ENCODE measurements at places on chromosomes 5 and 9.
A peak's percentile ranks its signal among the peaks of the same experiment; 100 is the strongest.

DNA sequence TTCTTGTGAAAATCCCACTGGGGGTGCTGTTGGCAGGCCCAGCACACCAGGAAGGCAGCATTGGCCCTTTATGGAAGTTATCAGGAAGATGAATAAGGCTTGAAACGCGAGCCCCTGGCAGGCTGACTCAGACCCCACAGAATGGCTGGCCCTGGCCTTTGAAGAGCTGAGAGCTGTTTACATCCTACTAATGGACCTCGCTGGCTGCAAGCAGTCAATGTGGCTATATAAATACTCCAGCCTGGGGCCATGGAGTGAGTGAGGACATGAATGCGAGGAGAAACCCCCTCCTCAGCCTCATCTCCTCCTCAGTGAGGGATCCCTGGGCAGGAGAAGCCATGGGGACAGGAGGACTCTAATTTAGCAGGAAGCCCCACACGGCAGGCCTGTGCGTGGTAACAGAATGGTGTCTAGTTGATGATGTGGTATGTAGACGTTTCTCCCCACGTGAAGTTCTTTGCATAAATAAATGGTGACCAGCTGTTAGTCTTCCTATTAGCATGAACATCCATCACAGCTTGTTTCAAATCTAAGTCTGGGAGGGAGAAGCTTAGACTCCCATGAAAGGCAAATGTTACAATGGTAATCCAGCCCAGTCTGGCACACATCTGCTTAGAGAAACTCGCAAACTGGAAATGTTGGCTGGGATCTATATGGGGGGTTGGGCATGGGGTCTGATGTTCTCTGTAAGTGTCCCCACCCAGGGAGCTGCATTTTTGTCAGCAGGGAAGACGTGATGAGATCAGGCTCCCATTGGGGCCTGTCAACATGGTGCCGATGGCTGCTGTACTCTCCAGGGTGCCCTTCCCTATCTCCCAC, 175.1 kb upstream of the PITX1 start:
- DNase-seq, result no peak

GRCh38 chr9:70495514-70495913, 81.1 kb upstream of the KLF9 start:
- no peak for DNase-seq

- no peak for DNase-seq
Observed at GRCh38 chr5:80153586-80154126, 102.2 kb downstream of the SERINC5 start.

GRCh38 chr5:81768935-81769452, 18.1 kb upstream of the SSBP2 start:
- DNase-seq, result no peak

GRCh38 chr9:10512144-10512543, 100.7 kb downstream of the PTPRD start:
- no peak for DNase-seq

DNA sequence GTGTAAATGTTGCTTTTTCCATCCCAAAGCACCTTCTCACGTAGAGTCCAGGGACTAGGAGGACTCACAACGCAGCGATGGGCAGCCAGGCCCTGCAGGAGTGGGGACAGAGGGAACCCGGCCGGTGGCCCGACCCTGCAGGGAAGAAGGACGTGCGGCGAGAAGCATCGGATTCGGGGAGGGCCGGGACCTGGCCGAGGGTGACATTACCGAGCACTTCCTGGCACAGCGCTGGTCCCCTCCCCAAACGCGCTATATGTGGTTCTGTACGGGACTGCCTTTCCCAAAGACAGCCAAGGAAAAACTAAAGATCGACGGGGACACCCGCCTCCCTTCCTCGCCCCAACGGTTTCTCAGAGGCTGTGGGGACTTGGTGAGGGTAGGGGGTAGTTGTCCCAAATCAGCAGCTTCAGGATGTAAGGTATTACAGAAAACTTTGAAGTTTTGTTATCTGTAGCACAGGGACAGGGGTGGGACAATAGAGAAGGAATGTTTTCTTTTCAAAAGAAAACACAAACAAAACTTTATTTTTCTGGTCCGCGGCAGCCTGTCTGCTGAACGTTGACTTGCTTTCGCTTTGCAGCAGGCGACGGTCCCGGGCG, 887 bp upstream of the MAP3K1 start:
- DNase-seq, result no peak

- DNase-seq, result no peak
Observed at GRCh38 chr5:149423049-149423793, 44.1 kb upstream of the IL17B start.

DNA sequence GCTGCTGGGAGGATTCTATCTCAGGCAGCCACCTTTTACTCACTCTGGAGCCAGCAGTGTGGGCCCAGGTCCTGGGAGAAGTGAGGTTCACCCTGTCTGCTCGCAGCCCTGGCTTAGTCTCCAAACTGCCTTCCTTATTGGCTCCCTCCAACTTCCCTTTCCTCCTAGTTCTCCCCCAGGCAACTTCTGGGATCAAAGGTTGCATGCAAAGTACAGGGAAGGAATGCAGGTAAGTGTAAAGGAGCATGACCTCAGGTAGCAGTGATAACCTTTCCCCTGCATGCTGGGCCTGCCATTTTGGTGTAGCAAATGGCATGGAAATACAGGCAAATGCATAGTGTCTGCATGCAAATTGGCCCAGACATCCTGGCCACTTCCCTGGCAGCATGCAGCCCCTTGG, 53.8 kb upstream of the ARAP3 start:
- DNase-seq, result no peak

- no peak for DNase-seq
Observed at GRCh38 chr5:40743771-40744170, 12.0 kb downstream of the TTC33 start.

DNA sequence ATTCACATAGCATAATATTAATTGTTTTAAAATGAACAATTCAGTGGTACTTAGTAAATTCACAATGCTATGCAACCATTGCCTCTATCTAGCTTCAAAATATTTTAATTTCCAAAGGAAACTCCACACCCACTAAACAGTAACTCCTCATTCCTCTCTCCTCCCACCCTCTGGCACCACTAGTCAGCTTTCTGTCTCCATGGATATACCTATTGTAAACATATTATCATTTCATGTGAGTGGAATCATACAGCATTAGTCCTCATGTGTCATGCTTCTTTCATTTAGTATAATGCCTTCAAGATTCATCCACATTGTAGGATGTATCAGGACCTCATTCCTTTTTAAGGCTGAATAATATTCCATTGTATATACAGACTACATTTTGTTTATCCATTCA, 48.6 kb downstream of the PHF2 start:
- no peak for DNase-seq

- DNase-seq, result no peak
Observed at GRCh38 chr5:51618234-51618633, 235.0 kb downstream of the ISL1 start.

GRCh38 chr5:114408847-114409246, 47.0 kb downstream of the KCNN2 start:
- no peak for DNase-seq

- no peak for DNase-seq
Observed at GRCh38 chr5:61678966-61679365, 346.9 kb downstream of the ZSWIM6 start.

DNA sequence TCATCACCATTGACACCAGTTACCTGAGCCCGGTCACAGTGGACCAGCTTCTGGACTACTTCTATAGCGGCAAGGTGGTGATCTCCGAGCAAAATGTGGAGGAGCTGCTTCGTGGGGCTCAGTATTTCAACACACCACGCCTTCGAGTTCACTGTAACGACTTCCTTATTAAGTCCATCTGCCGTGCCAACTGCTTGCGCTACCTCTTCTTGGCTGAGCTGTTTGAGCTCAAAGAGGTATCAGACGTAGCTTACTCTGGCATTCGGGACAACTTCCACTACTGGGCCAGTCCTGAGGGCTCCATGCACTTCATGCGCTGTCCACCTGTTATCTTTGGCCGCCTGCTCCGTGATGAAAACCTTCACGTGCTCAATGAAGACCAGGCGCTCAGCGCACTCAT, 520 bp downstream of the CCIN start:
- DNase-seq, result no peak

- DNase-seq, result no peak
Observed at GRCh38 chr5:150675069-150675468, 14.0 kb downstream of the MYOZ3 start.

- no peak for DNase-seq
Observed at GRCh38 chr5:2710910-2711309, 40.6 kb downstream of the IRX2 start.

DNA sequence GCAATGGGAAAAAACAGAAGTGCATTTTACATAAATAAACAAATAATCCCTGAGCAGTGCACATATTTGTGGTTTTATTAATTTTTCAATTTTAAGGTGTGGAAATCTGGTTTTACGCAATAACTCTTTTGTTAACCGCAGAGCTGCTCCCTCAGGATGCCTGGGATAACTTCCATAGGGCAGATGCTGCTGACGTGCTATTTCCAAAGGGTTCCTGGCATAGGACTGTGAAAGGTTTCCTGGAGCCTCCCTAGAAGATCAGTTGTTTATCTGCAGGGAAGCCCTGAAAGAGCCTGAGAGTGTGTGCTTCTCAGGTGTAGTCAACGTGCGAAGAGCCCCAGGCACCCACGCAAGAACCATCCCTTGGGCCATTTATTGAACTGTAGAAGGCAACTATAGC, 443.5 kb downstream of the PLK2 start:
- DNase-seq, result no peak

- no peak for DNase-seq
Observed at GRCh38 chr5:167587772-167588437, 703.5 kb upstream of the WWC1 start.

DNA sequence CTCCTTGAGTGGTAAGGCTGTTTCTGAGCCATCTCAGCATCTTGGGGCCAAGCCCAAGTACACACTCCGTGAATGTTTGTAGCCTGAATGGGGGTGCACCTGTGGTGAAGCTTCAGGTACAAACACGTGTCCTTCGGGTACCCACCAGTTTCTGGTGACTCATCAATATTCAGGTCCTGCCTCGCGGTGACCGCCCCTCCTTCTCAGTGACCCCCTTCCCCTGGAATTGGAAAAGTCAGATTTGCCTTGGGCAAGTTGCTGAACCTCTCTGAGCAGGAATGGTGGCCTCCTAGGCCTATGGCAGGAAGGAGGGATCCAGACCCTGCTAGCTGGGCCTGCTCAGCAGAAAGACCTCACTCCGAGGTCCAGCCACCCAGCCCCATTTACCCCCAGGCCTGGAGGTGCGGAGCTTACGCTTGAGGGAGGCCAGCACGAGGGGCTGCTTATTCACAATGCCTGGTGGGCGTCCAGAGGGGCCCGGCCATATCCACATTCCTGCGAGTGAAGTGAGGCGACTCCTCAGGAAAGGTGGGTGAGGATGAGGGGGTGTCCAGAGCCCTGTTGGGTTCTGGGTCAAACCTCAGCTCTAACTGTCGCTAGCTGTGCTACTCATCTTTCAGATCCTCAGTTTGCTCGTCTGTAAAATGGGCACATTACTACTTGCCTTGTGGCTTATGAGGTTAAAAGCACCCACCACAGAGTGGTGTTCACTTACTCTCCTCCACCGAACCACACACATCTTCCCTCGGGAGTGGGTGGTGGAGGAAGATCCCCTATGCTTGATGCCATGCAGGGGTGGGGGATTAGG, 7.0 kb downstream of the ADGRD2 start:
- no peak for DNase-seq

DNA sequence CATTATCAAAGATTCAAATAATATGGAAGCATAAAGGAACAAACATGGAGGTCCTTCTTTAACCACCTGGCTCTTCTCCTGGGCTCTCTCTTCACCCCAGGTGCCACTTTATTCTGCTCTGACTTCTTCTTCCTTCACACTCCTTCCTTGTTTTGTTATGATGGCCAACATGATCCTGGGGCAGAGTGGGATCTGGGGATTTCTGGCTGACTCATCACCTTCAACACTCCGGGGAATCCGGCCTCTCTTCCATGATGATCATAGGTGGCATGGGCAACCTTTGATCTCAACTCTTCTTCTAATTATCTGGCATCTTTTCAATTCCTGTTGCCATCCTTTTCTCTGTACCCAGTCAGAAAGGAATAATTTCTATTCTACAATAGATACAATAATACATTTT, 62.1 kb upstream of the TRPC7 start:
- DNase-seq, result no peak

DNA sequence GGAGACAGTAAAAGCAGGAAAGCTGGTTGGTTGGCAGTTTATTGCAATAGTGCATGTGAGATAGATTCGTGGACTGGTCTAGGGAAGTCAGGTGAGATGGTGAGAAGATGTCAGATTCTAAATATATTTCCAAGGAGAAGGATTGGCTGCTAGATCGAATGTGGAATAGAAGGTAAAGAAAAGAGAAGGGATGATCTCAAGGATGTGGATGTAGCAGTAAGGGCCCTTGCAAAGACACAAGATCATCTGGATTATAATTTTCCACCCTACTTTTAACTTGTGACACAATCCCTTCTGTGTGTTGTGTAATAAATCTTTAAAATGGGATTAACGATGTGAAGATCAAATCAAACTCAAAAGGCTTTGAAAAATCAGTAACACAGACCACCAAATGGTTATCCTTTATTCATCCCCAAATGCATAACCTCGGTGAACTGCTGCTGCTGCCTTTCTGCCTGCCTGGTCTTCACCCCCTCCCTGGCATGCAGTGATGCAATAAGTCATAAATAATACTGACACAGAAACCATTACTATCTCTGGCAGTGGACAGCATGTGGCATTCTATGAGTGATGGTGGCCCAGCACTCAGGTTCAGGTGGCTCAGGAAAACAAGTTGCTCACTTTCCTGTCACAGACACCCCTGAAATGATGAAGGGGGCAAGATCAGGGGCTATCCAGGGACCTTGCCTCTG, 178.4 kb downstream of the FAM114A2 start:
- DNase-seq, result no peak

- no peak for DNase-seq
Observed at GRCh38 chr5:150605546-150605945, 34.9 kb upstream of the SYNPO start.

- no peak for DNase-seq
Observed at GRCh38 chr9:8570776-8571175, 771.2 kb upstream of the DMAC1 start.

GRCh38 chr5:177429248-177430040, 3.0 kb downstream of the GRK6 start:
- DNase-seq, result peak; percentile 80

GRCh38 chr9:111016426-111017045, 21.7 kb downstream of the LPAR1 start:
- no peak for DNase-seq

GRCh38 chr5:27020973-27021372, 17.4 kb downstream of the CDH9 start:
- no peak for DNase-seq

DNA sequence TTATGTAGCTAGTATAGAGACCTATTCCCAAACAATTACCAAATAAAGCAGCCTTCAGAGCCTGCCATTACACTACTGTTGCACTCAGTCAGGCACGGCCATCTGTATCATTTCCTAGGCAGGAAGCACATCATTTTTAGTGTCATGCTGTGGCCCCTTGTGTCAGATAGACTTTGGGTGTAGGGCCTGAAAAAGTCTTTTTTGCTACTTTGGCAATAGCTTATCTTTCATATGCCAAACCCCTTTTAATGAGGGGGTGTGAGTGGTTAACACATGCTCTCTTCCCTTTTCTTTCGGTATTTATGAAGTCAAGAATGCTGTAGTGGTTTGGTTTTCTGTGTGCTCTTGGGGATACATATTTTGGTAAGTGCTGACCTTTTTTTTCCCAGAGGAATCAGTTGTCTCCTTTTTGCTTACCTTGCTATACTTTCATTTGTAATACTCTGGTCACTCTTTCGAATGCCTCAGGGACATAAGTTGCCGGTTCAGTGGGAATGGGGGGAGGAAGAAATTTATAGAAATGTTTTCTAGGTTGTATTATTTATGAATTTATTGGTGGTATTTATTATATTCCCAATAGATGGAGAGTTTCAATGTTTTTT, 209.8 kb downstream of the CSNK1G3 start:
- no peak for DNase-seq

Measured in naive B cell (primary cell).